Fibroblast of mammary gland (primary cell): ENCODE measurements at places on chromosomes 11 and 22.
A peak's percentile ranks its signal among the peaks of the same experiment; 100 is the strongest.

GRCh38 chr11:13949876-13950275, 12.6 kb upstream of the SPON1 start:
- DNase-seq, result no peak

DNA sequence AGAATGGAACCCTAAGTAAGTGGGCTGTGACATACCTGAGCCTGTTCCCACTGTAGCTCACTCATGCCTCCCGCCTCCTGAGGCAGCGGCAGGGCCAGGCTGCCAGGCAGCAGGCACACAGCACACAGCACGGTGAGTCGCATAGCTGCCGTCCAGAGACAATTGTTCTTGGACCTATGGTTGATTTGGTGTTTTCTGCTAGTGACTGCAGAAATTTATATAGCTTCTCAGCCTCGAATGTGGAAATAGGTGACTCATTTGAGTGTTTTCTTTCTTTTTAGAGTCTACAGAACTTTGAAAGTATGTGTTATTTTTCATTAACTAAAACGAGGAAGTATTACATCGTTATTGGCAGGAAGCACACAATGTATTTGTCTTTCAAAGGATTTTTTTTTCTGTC, at the start of gene MMP7:
MMP7 (minus strand) TSS at position 190 of the 400 bp plus-strand sequence; CDS start at position 143, 47 bp downstream.
- peak; percentile 72 for DNase-seq

DNA sequence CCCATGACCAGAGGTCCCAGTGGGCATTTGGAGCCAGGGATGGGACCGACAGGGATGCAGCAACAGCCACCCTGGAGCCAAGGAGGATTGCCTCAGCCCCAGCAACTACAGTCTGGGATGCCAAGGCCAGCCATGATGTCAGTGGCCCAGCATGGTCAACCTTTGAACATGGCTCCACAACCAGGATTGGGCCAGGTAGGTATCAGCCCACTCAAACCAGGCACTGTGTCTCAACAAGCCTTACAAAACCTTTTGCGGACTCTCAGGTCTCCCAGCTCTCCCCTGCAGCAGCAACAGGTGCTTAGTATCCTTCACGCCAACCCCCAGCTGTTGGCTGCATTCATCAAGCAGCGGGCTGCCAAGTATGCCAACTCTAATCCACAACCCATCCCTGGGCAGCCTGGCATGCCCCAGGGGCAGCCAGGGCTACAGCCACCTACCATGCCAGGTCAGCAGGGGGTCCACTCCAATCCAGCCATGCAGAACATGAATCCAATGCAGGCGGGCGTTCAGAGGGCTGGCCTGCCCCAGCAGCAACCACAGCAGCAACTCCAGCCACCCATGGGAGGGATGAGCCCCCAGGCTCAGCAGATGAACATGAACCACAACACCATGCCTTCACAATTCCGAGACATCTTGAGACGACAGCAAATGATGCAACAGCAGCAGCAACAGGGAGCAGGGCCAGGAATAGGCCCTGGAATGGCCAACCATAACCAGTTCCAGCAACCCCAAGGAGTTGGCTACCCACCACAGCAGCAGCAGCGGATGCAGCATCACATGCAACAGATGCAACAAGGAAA, 27.3 kb upstream of the L3MBTL2 start:
- no peak for DNase-seq

DNA sequence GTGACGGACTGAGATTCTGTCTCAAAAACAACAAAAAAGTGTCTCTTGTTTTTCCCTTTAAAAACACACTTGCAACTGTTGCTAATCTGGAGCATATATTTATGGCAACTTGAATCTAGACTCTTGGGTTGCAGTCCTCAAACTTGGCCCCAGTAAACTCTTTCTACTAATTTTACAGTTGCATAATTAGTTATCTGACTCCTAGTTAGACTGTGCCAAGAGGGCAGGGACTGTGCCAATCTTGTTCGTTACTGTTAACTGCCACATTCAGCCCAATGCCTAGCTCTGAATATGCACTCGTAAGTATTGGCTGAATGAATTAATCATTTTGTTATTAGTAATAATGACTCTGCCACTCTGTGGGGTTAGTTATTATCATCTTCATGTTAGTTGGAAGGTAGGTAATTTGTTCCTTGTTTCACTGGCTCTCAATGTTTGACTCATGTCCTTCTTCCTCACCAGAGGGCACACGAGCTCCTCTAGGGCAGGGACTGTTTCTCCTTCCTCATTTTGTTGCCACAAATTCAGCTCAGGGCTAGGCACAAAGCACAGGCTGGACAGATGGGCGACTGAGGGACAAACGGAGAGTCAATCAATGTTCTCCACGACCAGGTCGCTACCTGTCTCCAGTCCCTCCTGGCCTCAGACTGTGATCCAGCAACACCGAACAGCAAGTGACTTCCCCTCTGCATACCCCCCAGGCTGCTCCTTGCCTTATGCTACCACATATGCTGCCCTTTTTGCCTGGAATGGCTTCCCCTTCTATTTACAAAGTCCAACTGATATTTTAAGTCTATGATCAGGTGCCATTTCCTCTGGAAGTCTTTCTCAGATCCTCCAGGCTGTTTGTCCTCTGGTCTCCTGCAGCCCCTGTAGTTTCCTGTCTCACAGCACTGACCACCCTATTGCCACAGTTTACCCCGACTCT, 9.0 kb downstream of the CLPB start:
- no peak for DNase-seq

GRCh38 chr11:78573271-78573670, 1.4 kb downstream of the NARS2 start:
- no peak for DNase-seq

DNA sequence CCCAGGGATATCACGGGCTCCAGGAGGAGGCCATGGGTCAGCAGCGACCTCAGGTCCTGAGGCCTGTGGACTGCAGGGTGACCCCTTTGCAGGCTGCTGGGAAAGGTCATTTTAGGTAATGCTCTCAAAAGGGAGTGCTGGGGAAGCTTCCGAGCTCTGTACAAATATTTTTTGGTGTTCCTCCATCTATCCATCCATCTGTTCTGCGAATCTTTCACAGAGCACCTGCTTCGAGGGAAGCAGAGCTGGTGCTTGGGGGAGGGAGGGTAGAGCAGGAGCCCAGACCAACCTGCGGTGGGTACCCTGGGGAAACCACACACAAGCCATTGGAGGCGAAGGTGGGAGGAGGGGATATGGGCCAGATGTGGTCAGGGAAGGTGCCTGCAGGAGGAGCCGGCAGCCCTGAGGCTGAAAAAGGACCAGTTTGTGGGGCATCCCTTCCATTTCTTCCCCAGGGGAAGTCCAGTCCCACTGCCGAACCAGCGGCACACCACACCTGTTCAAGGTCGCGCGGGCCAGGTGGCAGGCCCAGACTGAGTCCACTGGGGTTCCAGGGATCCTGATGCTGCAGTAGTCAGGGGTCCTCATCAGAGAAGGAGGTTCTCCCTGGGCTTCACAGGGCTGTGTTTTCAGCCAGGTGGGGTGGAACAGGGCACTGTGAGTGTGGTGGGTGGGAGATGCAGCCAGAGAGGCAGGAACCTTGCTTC, 13.1 kb downstream of the GNAZ start:
- no peak for DNase-seq

GRCh38 chr11:83241291-83241946, 44.7 kb downstream of the CCDC90B start:
- peak; percentile 78 for DNase-seq

DNA sequence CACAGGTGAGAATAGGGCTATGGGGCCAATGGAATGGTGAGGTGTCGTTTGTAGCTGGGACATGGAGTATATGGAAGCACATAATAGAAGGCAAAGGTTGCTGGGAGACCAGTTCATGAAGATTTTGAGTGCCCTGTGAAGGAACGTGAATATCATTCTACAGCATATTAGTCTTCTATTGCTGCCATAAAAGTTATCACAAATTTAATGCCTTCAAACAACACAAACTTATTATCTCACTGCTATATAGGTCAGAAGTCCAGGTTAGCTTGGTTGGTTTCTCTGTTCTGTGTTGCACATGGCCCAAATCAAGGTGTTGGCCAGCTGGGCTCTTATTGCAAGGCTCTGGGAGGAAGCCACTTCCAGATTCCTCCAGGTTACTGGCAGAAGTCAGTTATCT, 110.6 kb downstream of the SYN3 start:
- no peak for DNase-seq

- DNase-seq, result no peak
Measured at GRCh38 chr11:57762235-57762861, 746 bp downstream of the CTNND1 start.

DNA sequence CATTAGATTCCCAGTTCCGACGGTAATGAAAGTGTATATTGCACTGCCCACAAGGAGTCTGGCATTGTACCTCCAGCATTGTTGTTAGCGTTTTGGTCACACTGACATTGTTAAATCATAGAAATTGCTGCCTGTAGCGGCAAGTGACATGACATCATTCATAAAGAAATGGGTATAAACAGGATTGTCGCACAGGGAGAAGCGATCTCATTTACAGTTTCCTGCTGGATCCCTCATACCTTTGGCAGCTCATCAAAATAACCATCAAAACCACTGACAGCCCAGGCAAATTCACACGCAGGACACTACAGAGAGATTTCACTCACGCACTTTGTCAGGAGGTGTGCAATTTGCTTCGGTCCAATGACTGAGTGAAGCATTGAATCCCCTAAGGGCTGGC, 3.5 kb downstream of the HTR3B start:
- DNase-seq, result no peak

DNA sequence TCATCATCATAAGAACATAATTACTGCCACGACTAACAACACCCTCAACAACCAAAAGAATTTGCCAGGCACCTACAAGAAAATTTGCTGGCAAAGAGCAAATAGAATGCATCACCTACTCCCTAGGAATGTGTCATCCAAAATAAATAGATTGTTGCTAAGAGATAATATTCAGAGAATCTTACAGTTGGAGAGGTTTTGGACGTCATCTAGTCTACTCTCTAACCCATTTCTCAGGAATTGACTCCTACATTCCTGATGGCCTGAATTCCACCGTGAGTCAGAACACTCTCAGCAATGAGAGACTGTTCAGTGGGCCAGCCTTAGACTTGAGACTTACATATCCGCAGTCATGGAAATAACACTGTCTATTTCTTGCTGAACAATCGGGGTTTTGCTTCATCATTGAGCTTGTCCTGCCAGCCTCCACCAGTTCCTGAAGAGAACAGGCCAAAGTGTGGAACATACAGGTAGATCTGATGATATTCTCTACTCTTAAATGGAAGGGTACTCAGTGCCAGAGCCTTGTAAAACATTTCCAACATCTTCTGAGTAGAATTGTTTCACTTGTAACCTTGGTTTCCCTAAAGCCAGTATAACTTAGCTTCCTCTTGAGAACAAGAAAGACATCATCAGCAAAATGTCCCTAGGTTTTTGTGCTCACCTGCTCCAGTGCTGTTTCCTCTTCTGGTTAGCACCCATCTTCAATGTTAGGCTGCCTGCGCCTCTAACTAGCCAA, 8.3 kb downstream of the KIRREL3 start:
- peak; percentile 95 for DNase-seq

DNA sequence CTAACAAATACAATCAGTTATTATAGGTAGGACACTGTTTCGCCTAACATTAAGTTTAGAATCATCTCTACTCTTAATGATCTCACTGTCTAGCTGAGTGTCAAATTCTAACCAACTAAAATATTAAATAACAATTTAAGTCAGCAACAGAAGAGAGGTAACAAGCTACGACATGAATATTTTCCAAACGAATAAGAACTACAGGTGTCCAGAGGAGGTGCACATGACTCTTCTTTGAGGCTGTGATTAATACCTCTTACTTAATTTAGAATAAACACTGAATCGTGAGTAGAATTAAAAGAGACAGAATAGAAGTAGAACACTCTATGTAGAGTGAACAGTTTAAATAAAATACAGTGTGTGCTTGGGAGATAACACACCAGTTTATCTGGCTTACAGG, 619.0 kb upstream of the ARHGAP42 start:
- DNase-seq, result no peak

DNA sequence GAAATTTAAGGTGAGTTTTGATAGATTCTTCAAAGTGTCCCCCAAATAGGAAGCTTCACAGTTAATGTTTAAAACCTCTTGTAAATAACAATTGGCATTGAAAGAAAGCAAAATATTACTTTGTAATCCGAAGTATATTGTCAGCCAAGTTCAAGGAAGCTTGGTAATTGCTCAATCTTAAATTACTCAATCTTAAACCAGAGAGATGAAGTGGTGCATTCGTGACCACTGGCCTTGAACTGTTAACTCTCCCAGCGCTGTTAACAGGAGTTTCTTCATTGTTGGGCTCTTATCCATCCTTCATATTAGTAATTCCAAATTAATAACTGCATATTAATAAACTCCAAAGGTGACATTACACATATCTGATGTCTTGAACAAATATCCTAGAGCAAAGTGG, 20.6 kb upstream of the FDX1 start:
- DNase-seq, result peak; percentile 57

GRCh38 chr11:122882189-122882856, at the start of gene JHY:
TSS of gene JHY (plus strand) at chr11:122882759. CDS start at chr11:122885850, 3,091 bp downstream.
- peak; percentile 9 for DNase-seq

GRCh38 chr11:63490551-63491239, at the start of gene PLAAT5:
TSS of gene PLAAT5 (minus strand) at chr11:63491167. CDS start at chr11:63491034, 133 bp downstream.
- DNase-seq, result no peak

DNA sequence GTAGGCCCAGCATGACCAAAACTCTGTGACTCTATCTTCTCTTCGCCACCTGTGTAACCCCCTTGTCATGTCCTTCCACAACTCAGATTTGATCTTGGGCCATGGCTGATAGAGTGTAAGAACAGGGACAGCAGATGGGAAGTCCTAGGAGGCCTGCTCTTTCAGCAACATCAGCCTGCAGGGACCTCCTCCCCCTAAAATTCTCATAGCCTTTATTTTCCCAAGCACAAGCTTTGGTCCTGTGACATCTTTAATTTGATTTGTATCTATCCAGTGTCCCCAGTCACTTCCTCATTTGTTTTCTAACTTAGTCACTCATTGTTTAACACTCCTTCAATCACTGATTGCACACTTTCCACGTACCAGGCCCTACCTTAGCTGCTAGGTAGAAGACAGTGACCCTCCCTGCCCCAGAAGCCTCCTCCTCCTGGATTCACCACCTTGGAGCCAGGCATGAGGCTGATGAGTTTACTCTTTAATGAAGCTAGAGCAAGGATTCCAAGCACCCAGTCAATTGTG, 5.3 kb downstream of the UBQLN3 start:
- no peak for DNase-seq

GRCh38 chr22:38461414-38462081, 6.3 kb upstream of the KDELR3 start:
- DNase-seq, result peak; percentile 75

DNA sequence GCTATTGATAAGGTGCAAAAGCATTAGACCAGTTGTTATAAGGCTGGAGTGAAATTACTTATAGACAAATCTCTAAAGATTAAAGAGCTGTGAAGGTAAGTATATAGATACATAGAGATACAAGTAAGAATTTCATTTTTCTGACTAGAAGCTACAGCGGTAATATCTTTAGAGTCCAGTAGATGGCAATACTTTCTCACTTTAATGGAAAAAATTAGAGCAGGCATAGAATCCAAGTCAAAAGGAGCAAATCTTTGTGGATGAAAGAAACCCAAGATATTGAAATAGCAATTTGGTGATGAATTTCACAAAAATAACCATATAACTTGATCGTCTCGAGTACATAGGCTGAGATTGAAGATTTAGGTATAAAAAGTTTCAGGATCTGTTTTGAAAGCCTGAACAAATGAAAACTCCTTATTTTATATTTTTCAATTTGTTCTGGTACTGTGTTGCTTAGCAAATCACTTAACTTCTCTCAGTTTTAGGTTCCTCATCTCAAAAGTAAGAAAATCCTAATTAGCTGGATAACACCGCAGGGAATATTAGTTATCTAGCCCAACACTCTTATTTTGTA, 81.9 kb downstream of the UVRAG start:
- peak; percentile 63 for DNase-seq
